ENCODE measurements at places on chromosomes 1 and 21.
A peak's percentile ranks its signal among the peaks of the same experiment; 100 is the strongest.

DNA sequence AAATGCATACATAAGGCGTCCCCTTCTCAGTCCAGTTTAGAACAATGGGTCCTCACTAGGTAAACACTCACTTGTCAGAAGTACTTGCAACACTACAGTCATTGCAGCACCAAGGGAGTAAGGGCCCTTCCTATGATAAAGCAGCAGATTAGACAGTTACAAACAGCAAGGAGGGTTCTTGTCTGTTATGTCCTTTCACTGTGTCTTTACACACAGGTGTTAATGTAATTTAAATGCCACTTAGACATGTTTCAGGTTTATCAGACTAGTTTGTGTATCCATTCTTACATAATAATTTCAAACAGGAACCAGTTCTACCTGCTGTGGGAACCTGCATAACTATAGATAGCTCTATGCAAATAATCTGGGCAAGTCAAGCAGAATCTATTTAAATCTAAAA is 105.6 kb upstream of the USH2A start:
- no peak for DNase-seq

DNA sequence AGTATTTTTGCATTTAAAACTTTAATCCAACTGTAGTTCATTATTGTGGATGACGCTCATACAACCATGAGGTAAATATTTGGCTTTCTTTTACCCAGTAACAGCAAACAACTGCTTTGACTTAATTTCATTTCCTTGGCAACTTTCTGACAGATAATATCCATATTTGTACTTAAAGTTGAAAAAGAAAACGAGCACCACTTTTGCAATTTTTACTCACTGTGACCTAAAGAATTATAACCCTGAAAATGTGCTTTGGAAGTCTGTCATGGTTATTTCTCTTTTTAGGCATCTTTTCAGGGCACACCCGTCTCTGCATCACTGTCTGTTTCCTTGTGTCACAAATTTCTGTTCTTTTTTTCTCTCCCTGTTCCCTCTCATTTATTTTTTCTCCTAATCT is 918 bp upstream of the CD2 start:
- no peak for DNase-seq

- peak; percentile 81 for DNase-seq
Observed at GRCh38 chr1:112700290-112701226, 6.4 kb downstream of the RHOC start.

DNA sequence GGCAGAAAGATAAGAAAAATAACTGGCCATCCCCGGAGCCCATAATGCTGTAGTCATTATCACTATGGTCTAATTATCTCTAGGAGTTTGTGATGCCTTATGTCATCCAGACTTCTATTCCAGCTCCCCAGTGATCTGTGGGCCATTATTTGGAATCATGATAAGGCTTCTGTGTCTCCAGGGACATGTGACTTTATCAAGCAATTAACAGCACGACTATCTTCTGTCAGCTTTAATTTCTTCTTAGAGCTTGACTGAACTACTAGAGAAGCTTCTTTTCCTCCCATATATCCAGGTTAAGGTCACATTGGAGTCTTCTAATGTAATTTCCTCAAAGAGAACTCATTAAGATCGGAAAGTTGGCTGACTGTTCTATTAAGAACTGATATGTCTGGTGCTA is 100.4 kb downstream of the LHX8 start:
- no peak for DNase-seq

DNA sequence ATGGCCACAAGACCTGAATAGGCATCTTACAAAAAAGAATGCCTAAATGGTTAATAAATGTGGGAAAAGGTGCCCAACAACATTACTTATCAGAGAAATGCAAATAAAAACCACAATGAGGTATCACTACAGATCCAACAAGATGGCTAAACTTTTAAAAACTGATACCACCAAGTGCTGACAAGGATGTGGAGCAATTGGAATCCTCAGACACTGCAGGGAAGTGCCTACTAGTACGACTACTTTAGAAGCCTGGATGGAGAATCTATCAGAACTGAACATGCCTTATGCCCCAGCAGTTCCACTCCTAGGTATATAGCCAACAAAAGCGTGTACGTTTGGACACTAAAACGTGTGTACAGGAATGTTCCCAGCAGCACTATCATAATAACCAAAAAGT is 19.9 kb downstream of the TNFRSF8 start:
- no peak for DNase-seq

DNA sequence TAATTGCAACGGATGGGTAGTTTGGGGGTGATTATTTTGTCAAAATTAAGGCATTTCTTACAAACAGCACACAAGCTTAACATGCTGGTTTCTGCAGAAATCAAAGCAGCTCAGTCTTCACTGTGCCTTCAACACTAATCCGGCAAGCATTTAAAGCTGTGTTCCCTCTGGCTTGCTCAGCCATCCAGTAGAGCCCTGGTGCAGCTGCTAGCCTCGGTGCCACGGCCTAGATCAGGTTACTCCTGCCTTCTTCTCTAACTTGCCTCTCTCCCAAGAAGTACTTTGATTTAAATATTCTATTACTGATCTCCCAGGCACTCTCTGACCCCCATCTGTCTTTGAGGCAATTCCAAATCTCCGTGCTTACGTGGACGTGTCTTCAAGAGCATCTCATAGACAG is 85.6 kb downstream of the GREM2 start:
- DNase-seq, result no peak

GRCh38 chr1:160835751-160836150 is 26.9 kb downstream of the CD244 start:
- DNase-seq, result no peak

DNA sequence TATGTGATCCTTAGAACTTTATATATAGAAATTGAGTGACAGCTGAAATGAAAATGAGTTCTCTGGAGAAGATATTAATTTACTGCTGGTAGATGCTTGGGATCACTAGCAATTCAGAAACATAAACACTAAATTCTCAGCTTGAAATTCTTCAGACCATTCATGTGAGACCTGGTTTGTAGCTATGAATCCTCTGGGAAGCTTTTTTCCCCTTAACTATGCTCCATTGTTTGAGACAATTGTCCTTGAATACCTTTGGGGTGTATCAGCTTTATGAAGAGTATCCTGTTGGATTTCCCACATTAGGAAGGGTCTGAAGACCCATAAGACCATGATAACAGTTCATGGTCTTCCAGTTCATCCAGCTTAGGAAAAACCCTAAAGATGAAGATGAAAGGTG is 4.6 kb upstream of the DENND1B start:
- DNase-seq, result no peak

- DNase-seq, result no peak
Observed at GRCh38 chr1:20115916-20116315, 3.4 kb downstream of the PLA2G2D start.

DNA sequence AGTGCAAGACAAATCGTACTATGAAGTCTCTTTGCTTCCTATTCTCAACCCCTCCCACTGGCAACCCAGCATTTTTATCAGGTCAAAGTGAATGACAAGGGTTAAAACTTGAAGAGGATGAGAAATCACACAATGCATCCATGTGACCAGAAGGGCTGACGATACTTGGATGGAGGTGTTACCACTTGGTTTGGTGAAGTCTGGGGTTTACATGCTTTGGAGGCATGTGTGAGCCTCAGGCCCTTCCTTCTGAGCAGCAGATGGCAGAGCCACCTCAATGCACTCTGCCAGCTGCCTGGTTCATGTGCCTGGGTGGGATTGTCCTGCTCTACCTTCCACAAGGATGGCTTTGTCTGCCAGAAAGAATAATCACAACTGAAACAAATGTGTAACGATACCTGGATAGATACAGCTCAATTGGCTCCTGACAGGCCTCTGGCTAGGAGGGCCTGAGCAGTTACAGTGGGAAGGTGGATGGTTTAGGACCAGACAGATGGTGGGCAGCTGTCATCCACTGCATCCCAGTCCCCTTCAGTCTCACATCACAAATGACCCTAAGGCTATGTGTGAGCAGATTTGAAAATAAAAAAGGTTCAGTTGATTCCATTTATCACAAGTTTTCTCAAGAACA is 51.5 kb upstream of the CNIH3 start:
- no peak for DNase-seq

- DNase-seq, result no peak
Observed at GRCh38 chr1:51612447-51612961, 4.4 kb upstream of the OSBPL9 start.

DNA sequence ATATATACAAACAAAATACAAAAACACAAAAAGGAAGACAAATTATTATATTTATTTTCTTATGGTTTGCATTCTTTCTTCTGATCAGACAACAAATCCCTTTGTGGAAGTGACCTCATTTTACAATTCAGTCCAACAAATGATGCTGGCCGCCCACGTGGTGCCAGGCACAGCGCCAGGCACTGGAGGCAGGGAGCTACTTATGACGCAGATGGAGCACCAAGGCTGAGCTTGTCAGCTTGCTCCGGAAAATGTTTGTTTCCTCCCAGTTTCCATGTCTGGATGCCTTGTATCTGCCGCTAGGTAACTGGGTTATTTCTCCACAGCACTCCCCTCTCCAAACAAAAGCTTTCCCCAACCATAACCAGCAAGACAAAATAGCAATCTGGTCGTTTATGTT is 30.7 kb upstream of the CD34 start:
- DNase-seq, result peak; percentile 94

- DNase-seq, result no peak
Observed at GRCh38 chr1:163436140-163436812, 114.5 kb downstream of the NUF2 start.

GRCh38 chr1:46719689-46720088 is 775 bp upstream of the EFCAB14 start:
- no peak for DNase-seq

- DNase-seq, result no peak
Observed at GRCh38 chr1:91617285-91617765, 116.7 kb downstream of the CDC7 start.

- DNase-seq, result no peak
Observed at GRCh38 chr1:115412733-115413132, 74.7 kb upstream of the NGF start.

GRCh38 chr21:41120997-41121396 is 47.0 kb upstream of the BACE2 start:
- DNase-seq, result no peak

DNA sequence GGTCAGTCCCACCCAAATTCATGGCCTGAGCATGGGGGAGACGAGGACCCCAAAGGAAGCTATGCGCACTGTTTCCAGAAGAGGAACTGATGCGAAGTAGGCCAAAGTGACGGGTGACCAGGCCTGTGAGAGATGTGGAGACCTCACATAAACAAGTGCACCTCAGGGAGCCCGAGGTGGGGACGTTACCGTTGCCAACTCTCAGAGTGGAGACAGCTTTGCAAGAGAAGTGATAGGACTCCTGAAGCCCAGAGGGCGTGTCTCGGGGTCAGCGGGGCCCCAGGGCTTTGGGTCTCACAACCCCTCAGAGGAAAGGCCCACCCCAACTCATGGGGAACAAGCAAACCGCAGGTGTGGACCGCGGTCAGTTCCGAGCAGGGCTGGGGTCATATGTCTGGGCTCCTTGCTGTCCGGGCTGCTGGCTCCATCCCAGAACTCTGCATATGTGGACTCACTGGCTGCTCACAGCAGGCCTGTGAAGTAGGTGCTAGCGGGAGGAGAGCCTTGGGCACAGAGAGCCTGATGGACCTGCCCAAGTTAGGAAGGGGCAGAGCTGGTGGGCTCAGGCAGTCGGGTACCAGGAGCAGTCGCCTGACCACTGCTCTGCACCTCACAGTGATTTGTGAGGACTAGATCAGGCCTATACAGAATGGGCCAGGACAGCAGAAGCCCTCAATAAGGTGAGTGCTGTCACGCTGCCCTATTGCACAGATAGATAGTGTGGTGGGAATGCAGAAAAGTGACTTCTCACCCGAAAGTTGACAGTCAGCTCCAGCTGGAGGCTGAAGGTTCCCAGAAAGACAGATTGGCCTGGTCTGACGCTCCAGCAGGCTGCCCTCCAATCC is 26.2 kb downstream of the STUM start:
- DNase-seq, result no peak

DNA sequence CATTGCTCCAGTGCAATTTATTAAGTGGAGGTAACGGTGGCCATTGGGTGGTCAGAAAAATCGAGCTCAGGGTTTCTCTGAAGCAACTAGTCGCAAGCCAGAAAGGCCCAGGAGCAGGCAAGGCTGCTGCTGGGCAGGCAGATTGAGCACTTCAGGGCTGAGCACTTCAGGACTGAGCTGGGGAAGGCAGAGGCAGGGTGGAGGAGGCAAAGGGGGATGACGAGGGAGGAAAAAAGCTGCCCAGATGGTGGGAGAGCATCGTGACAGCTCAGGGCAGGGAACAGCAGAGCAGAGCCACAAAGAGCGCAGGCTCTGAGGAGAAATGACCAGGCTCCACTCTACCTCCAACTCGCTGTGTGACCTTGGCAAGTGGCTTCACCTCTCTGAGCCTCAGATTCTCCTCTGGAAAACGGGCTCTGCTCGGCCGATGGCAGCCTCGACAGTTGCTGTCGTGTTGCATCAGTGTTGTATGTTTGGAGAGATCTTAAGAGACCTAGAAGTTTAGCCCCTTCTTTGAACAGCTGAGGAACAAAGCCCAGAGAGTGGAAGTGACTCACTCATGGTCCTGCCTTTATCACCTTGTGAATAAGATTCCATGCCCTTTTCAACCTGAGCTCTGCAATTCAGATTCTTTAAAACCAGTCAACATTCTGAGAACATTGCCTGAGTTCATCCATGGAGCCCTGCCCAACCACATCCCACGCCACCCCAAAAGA is 141.4 kb downstream of the SYF2 start:
- no peak for DNase-seq

- DNase-seq, result no peak
Observed at GRCh38 chr1:156578055-156578454, 1.5 kb upstream of the TTC24 start.

DNA sequence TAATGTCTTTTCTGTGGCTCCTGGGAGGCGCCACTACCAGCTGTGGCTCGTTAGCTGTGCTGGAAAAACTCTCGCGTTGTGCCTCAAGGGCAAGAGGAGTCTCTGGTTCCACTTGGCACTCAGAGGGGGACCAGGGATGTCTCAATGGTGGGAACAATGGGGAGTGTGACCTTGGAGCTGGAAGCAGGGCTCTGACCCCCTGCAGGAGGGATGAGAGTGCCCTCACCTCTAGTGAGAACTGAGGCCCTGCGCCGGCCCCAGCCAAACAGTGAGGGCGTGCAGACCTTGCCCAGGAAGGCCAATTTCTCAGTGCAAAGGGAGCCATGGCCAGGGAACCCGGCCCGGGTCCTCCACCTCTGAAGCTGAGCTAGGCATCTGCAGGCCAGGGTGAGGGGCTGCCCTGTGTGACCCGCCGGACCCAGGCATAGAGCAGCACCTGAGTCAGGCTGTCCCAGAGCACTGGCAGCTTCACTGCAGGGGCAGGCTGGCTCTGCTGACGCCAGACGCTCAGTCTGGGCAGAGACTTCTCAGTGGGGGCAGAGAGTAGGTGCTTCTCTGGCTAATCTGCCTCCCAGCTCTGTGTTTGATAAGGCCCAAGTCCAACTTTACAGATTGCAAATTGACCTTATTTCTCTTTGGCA is 1.8 kb downstream of the RD3 start:
- DNase-seq, result no peak

- no peak for DNase-seq
Observed at GRCh38 chr21:42245331-42246193, 26.6 kb downstream of the ABCG1 start.

GRCh38 chr1:153354515-153355193 is 3.0 kb upstream of the S100A9 start:
- DNase-seq, result no peak

DNA sequence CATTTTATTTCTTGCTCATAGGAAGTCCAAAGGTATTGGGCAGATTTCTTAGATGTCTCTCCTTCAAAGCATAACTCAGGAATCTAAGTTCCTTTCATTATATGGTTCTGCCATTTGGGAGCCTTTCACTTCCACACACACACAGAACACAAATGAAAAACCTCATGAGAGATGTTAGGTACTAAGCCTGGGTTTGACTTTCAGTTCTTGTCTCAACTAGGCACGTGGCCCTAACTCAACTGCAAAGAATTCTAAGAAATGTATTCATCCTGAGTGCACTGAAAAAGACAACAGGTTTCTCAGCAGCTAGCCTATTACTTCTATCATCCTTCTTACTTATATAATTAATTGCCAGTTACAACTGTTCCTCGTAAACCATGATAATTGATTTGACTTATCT is 190.0 kb upstream of the SAMSN1 start:
- no peak for DNase-seq

Data from SK-MEL-5 (cell line).